ENCODE measurements at places on chromosomes 3 and 15. TPM values are rescaled to one million over a fixed set of nuclear protein-coding genes. Genes with fewer than 3 reads are reported as not detected.

DNA sequence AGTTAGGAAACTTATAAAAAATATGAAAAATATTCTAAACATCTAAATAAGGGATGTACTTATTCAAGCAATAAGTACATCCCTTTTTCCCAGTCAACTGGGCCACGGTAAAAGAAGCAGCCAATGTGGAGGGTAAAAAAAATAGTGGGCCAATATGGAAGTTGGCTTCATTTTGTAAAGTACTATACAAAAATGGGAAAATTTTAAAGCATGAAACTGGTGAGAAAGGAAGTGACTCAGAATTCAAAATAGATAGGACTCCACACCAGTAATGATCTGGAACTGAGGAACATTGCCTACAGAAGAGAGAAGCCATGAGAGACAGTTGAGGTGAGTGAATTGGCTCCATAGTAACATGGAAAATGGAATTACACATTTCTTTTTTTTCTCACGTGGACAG, 108.9 kb downstream of the FNDC3B start:
- no peak for DNase-seq

GRCh38 chr3:56494679-56495322, 26.5 kb upstream of the ERC2 start:
- peak; percentile 71 for DNase-seq

The SPATA12 gene
- total RNA-seq, result not detected

The PIERCE2 gene
- total RNA-seq, result 0.81 TPM

The PPP1R14D gene
- not detected for total RNA-seq

The CACNA1D gene
- 5.4 TPM for total RNA-seq

GRCh38 chr3:160448845-160449635, 546 bp downstream of the TRIM59 start:
- DNase-seq, result peak; percentile 68

GRCh38 chr3:33035596-33035995, 61.4 kb downstream of the GLB1 start:
- DNase-seq, result no peak

- no peak for DNase-seq
Measured at GRCh38 chr3:98027085-98027446, 8.0 kb downstream of the GABRR3 start.

DNA sequence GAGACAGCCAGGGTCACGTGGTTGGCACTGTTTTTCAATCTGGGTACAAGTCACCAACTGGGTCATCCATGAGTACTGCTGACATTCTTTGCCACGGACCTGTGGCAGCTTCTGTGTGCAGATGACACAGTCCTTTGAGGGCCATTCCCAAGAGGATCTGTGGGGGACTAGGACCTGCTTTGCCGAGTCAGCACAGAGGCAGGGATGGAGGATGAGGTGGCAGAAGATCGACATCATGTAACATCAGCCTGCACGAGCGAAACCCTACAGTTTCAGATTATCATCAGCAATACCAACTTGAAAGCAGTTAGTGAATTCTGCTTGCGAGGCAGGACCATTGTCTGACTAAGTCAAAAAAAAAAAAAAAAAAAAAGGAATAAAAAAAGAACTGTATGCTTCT, 227.7 kb downstream of the FOXP1 start:
- DNase-seq, result no peak

DNA sequence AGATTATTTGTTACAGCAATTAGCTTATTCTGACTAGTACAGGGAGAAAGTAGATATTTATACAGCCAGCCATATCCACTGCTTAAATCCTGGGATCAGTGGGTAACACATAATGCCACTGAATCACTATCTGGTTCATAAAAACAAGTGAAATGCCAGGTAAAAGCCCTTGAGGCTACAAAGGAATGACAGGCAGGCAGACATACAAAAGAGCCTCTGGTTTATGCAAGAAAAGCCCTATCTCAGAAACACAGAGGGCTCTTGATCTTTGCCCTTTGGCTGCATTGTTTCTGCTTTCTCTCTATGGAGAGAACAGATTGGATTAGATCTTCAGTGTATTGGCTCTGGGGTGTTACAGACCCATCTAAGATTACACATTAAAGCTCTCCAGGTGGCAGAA, 115.4 kb upstream of the GADL1 start:
- DNase-seq, result no peak

- no peak for DNase-seq
Measured at GRCh38 chr3:142892714-142893113, 3.8 kb upstream of the PCOLCE2 start.

The ZCWPW2 gene
- total RNA-seq, result 6.4 TPM

GRCh38 chr15:31843426-31844055, 186.8 kb upstream of the CHRNA7 start:
- no peak for DNase-seq

- DNase-seq, result no peak
Measured at GRCh38 chr15:63466378-63467192, 37.8 kb upstream of the USP3 start.

The CAND2 gene
- total RNA-seq, result 10.7 TPM

The GOLGA6A gene
- total RNA-seq, result not detected

The THRB gene
- 29.7 TPM for total RNA-seq

DNA sequence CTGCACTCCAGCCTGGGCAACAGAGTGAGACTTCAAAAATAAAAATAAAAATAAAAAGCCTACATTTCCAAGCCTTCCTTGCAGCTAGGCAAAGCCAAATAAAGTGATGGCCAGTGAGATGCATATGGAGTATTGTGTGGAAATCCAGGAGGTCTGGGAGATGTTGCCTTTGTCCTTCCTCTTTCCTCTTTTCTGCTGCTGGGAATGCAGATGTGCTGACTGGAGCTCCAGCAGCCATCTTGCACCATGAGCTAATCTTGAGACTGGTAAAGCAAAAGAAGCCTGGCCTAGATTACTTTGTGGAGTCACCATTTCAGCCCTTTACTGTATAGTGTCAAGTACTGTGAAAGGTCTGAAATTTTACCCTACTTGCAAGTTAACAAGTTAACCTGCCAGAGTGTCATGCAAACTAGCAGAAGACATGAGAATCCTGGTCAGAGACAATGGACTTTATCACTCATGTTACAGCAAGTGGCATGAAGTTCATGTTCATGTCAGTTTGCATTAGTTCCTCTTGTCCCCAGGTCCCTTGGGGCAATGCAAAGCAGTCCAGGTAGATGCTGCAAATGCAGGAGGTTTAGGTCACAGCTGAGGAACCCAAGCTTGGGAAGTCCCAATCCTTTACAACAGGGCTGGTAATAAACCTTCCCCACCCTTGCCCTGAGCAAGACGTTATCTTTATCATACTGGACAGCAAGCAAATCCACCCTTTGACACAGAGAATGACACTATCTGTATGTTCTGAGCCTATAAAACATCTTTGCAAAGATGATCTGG, 103.1 kb downstream of the TLE3 start:
- DNase-seq, result no peak

The VILL gene
- total RNA-seq, result 6.0 TPM

DNA sequence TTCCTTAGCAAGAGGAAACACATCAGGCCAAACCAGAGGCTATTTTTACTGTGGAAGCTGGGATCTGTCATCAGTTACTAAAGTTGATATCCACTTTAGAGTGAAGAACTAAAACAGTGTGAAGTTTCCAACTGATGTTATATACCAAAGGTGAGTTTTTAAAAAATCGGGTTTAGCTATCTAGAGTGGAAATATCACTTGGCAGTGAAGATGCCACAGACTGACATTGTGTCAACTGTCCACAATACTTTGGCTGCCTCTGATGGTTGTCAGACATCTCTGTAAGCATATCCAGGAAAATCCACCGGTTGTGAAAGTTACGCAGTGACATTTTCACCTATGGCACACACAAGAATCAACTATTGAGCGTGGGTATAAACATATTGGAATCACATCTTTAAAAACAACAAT, 9.2 kb downstream of the ZIC1 start:
- DNase-seq, result no peak

- no peak for DNase-seq
Measured at GRCh38 chr3:114878114-114878839, 268.8 kb downstream of the ZBTB20 start.

DNA sequence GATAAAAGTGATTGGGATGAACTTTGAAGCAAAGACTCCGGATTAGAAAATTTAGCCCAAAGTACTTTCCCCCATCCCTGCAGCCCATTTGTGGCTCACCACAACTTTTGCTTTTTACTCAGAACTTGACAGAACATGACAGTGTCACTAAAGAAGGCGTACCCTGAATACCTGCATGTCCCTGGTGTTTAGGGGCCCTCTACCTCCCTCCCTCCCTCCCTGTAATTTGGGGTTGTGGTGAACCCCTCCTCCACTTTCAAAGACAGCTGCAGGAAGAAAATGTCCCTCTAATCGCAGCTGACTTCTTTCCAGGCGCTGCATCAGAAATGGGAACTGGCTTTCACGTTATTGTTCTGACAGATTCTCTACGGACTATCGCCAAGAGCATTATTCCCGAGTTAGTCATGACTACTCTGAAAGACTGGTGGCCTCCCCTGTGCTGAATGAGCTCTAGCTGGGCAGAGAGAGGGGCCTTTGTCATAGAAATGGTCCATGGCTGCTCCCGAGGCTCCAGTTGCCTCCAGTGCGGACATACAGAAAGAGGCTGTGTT, 93.2 kb upstream of the ARHGEF3 start:
- no peak for DNase-seq

- peak; percentile 79 for DNase-seq
Measured at GRCh38 chr3:149717391-149718056, 34.8 kb downstream of the COMMD2 start.

The DLL4 gene
- 5.0 TPM for total RNA-seq

DNA sequence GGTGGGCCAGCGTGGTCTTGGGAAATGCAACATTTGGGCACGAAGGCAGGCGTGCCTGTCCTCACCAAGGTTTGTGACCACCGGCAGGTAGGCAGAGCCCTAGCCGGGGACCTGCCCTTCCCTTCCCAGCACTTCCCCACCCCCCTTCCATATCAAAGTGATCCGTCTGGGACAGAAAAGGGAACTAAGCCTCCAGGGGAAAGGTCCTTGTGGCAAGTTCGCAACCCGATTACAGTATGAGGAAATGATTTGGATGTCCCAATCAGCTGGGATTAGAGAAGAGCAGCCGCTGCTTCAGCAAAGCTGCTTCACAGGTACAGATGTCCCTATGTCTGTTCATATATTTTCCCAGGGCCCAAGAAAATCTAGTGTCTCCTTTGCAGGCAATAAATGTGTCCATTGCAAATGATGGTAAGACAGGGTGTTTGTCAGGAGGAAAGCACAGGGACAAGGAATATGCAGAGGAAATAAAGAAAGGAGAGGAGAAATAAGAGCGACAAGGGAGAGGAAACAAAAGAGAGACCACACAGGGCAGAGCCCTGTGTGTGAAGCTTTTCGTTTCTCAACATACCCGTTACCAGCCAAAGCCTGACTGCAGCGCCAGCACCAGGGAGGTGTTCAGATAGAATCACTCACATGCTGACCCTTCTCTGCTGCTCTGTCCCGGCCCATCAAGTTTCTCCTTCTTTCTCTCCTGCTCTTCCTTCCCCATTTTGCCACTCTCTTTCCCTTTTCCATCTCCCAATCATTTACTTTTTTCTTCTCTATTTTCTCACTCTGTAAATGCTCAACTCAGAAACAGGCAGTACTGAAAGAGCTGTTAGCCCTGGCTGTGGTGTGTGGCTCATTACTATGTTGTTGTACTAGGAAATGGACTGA, 17.4 kb upstream of the SECISBP2L start:
- DNase-seq, result no peak

The IL20RB gene
- total RNA-seq, result not detected

DNA sequence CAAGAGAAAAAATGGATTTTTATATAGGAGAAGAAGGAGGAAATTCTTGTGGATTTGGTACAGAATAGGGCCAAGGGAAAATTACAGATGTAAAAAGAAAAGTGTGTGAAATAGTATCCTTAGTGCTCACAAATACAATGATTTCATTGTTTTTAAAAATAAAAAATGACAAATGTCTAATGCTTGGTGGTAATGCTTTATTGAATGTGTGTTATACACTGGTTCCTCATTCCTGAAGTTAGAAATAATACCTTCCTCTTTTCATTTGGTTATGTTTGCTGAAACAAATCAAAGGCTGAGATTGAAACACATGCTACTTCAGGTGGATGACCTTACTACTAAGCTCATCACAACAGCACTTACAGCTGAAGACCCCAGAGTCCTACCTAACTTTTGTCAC, 37.7 kb upstream of the CCR2 start:
- no peak for DNase-seq

DNA sequence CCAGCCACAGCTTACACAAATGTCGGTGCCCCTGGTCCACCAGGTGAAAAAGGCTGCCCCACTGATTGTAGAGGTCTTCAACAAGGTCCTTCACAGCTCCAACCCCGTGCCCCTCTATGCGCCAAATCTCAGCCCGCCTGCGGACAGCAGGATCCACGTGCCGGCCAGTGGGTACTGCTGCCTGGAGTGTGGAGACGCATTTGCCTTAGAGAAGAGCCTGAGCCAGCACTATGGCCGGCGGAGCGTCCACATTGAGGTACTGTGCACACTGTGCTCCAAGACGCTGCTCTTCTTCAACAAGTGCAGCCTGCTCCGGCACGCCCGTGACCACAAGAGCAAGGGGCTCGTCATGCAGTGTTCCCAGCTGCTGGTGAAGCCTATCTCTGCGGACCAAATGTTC, 32.9 kb upstream of the ALPK3 start:
- no peak for DNase-seq

GRCh38 chr3:129039271-129040038, 21.1 kb upstream of the GP9 start:
- DNase-seq, result peak; percentile 62

- no peak for DNase-seq
Measured at GRCh38 chr3:75193797-75194196, 470.3 kb upstream of the FRG2C start.

GRCh38 chr3:170355738-170356595, 1.5 kb upstream of the SKIL start:
- peak; percentile 71 for DNase-seq

- DNase-seq, result peak; percentile 77
Measured at GRCh38 chr3:45095916-45096526, 50.2 kb downstream of the CDCP1 start.

- DNase-seq, result peak; percentile 78
Measured at GRCh38 chr15:41904541-41905005, 10.7 kb upstream of the SPTBN5 start.

The GAP43 gene
- 12.2 TPM for total RNA-seq

- DNase-seq, result no peak
Measured at GRCh38 chr3:110576960-110577359, 494.7 kb upstream of the NECTIN3 start.

The FILIP1L gene
- total RNA-seq, result 93.3 TPM

GRCh38 chr15:100350434-100351226, 8.9 kb upstream of the ADAMTS17 start:
- DNase-seq, result no peak

DNA sequence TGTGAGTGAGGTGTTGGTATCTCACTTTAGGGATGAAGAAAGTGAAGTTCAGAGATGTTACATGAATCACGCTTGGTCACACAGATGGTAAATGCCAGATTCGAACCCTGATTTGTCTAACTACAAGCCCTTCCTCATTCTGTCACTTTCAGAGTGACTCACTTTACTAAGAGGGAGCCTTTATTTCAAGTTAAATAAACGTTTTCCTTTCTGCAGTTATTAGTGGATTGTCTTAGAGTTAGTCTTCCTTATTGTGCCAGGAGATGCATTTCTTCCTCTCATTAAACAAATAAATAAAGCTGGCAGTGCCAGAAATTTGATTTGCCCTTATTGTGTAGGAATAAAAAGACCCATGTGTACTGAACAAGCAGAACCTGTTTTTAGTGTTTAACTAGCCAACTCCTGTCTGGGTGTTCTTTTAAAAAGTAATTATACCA, 162.5 kb downstream of the AKAP13 start:
- no peak for DNase-seq

GRCh38 chr3:105618556-105618955, 250.3 kb downstream of the CBLB start:
- no peak for DNase-seq

- DNase-seq, result no peak
Measured at GRCh38 chr3:30535525-30535924, 70.9 kb upstream of the TGFBR2 start.

- no peak for DNase-seq
Measured at GRCh38 chr3:190345027-190345821, 23.0 kb upstream of the CLDN1 start.

Measured in sigmoid colon (tissue), 7 donors.